T-helper 17 cell (primary cell): ENCODE measurements at places on chromosomes 2 and 18.

DNA sequence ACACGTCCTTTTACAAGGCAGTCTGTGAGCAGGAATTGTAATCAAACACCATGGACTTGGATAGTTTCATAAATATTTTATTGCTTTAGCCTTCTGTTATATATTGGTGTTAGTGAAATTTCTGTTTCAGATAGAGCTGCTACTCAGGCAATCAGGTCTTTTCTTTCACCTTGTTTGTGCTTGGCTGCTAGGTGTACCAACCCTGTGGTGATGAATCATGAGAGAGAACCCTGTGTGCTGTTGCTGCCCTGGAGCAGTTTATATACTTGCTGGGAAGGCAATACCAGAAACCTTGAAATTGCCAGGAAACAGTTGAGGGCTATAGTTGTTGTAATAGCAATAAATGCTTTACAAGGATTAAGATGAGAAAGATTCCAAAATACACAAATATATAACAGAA is 84.5 kb downstream of the FSHR start:
- no peak overlapping the region for H3K4me3 ChIP-seq
- no peaks in the 10 kb centered on the region for H3K4me1 ChIP-seq
- no peak overlapping the region for H3K27ac ChIP-seq
- no peaks in the 10 kb centered on the region for H3K27me3 ChIP-seq

- peaks cover 28% of the 10 kb centered on the region for H3K4me1 ChIP-seq
- H3K36me3 ChIP-seq, result peaks cover 5% of the 10 kb centered on the region
These were observed 24.2 kb downstream of the RHBDD1 start for GRCh38 chr2:226860087-226860486.

GRCh38 chr2:141317986-141318385 is 812.8 kb downstream of the LRP1B start:
- H3K4me3 ChIP-seq, result no peak overlapping the region
- H3K4me1 ChIP-seq, result no peaks in the 10 kb centered on the region
- H3K36me3 ChIP-seq, result no peaks in the 10 kb centered on the region
- H3K27me3 ChIP-seq, result no peaks in the 10 kb centered on the region
- no peak for DNase-seq

DNA sequence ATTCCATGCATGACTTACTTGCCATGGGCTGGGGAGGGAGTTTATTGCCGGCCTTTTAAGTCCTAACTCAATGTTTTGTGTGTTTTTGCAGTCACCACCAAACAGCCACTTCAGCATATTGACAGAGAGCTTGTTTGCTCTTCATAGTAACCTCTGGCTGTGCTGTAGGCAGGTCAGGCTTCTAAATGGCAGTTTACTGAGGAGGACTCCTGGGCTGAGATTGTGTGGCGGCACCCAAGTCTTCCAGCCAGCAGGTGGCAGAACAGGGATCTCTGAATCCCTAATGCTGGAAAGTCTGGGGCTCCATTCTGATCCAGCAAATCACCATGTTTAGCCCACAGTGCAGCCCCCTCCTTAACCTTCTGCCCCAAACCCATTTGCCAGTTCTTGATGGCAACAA is 121.2 kb downstream of the CAPN13 start:
- H3K27ac ChIP-seq, result no peak overlapping the region
- no peak for DNase-seq
- H3K27me3 ChIP-seq, result peaks cover 5% of the 10 kb centered on the region
- H3K4me3 ChIP-seq, result no peak overlapping the region
- H3K4me1 ChIP-seq, result no peaks in the 10 kb centered on the region
